ENCODE measurements at places on chromosomes 13 and 19.

- no peak for DNase-seq
These were observed 12.7 kb downstream of the ZNF417 start for GRCh38 chr19:57903618-57904184.

GRCh38 chr13:110436276-110436675 is 125.2 kb downstream of the RAB20 start:
- peak; percentile 78 for DNase-seq

DNA sequence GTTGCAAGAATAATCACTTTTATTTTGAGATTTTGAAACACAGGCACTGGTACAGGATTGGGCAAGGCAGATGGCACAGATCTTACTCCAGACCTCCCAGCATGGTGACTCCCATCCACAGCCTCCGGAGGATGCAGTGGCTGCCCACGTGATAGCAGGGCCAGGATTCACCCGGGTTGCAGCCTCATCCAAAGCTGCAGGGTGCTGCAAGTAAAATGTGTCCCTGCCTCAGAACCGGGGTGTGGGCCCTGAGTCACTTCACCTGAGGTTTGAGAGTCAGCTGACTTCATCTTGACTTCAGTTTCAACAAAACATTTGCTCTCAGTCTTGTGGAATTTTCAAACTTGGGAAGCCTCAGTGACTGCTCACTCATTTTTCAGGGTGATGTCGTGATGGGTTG is 201.9 kb downstream of the FGF9 start:
- no peak for DNase-seq

GRCh38 chr13:48655291-48655690 is 1.6 kb downstream of the CYSLTR2 start:
- DNase-seq = no peak

- DNase-seq = peak; percentile 21
These were observed 109.2 kb downstream of the ESD start for GRCh38 chr13:46687810-46688209.

DNA sequence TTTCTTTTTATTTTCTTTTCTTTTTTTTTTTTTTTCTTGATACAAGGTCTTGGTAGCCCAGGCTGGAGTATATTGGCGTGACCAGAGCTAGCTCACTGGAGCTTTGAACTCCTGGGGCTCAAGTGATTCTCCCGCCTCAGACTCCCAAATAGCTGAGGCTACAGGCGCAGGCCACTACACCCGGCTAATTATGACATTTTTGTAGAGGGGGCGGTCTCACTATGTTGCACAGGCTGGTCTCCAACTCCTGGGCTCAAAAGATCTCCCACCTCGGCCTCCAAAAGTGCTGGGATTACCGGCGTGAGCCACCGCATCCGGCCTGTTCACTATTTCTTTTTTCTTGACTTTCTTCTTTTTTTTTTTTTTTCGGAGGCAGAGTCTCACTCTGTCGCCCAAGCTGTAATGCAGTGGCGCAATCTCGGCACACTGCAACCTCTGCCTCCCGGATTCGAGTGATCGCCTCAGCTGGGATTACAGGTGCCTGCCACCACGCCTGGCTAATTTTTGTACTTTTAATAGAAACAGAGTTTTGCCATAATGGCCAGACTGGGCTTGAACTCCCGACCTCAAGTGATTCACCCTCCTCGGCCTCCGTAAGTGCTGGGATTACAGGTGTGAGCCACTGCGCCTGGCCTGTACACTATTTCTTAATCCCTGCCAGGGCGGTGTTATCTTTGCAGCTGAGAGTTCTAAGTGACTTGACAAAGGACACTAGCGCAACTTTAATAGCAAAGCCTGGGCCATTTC is 37.1 kb upstream of the LSM14A start:
- no peak for DNase-seq

DNA sequence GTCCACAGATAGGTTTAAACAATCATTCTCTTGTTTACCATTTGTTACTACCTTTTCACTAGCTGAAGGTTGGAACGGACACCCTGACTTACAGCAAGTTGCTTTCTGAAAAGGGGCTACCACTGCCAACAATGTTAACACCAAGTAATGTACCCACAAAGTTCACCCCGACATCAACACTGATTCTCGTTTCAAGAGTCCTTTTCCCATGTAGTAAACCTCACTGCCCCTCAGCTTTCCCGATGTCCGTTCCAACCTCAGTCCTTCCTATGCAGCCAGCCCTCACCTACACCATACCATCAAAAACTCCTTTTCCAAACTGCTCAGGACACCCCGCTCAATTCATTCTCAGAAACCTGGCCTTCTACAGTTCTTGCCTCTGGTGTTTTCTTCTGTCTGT is 29.0 kb downstream of the PEG3 start:
- no peak for DNase-seq

DNA sequence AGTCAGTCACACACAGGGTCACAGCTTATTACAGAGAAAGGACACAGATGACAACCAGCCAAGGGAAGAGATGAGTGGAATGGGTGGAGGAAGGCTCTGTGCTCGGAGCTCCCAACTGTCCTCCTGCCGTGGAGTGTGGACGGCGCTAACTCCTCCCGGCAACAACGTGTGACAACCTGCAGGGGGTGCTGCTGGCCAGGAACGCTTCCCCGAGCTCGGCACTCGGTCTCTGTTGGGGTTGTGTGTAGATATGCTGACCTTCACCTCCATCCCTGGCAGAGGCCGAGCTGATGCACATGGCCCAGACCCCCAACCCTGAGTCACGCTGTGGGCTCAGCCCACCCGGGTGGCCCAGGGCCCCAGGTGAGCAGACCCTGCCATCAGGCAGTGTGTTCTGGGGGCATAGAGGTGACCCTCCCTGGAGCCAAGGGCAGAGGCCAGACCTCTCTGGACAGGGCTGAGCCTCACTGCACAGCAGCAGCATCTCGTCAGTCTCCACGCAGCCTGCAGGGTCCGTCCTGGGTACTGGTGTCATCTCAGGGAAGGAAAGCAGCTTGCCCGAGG is 14.1 kb downstream of the ZNF444 start:
- no peak for DNase-seq

DNA sequence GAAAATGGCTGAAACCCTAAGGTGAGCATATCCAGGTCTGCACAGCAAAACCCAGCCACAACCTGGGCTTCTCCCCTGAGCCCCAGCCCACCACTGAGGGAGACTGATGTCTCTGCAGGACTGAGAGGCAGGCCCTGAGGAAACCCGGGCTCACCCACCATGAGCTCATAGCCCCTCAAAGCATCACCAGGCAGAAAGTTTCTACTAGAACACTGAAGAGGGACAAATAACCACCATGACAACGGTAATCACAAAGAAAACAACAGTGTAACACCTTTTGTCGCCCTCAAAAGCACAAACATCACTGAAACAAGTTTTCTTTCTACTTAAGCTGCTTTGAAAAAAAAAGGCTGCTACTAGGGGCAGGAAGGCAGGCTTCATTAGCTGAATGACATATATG is 29.8 kb downstream of the TSHZ3 start:
- DNase-seq = no peak

DNA sequence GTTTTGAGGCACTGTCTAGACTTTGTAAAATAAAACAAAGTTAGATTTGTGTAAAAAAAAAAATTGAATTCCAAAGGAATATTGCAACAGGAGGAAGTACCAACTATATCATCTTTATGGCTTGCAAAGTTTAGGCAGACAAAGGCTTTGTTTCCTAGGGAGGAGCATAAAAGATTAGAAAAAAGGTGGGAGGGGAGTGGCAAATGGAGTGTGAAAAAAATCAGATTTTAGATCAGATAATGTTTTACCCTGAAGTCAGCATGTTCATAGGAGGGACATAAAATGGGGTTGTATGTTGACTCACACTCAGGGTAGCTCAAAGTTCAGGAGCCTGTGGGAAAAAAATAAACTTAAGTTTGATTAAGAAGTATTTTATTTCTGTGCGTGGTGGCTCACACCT is 3.7 kb downstream of the ZNF85 start:
- no peak for DNase-seq

GRCh38 chr19:10116085-10116865 is 3.4 kb downstream of the EIF3G start:
- no peak for DNase-seq

- DNase-seq = no peak
These were observed 7.4 kb upstream of the ZSCAN5A start for GRCh38 chr19:56321989-56322440.

DNA sequence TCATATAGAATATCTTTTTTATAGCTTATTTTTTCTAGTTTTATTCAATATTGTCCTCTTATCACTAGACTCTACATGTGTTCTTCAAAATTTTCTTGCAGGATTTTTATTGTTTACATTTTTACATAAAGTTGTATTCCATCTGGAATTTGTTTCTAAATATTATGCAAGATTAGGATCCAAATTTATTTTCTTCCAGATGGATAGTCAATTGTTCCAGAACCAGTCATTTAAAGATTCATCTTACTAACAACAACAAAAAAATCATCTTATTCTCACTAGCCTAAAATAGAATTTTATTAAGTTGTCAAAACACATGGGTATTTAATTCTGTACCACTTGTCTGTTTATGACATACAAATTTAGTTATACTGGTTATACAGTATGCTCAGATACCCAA is 390.4 kb upstream of the GPC6 start:
- no peak for DNase-seq

- DNase-seq = peak; percentile 91
These were observed 21.3 kb downstream of the HCN2 start for GRCh38 chr19:610801-611480.

- DNase-seq = no peak
These were observed 1562.9 kb upstream of the PRR20A start for GRCh38 chr13:55577847-55578210.

GRCh38 chr19:2534423-2535013 is 58.6 kb downstream of the GADD45B start:
- DNase-seq = no peak

DNA sequence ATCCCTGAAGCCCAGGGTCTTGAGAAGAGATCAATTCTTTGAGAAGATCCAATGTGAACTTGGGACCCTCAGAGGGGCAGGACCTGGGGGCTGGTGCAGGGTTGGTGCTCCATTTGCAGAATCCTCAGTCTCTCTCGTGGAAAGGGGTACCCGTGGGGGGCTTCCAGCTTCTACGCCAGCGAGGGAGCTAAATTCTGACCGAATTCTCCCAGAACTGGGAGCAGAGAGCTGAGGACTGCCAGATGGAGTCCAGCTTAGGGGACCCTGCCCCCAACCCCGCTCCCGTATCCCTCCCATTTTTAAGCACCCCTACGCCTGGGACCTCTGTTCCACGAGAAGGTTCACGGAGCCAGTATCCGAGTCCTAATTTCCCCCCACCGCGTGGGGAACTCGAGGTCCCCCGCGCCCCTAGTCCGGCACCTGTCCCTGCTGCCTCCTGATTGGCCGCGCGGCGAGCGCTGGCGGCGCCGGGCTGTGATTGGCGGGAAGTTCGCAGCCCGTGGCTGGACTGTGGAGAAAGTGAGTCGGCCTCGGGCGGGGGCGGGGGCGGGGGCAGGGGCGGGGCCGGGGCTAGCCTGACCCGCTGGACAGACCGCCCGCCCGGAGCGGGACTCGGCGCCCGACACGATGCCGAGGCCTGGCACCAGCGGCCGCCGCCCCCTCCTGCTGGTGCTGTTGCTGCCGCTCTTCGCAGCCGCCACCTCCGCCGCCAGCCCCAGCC is 4.4 kb upstream of the LTBP4 start:
- peak; percentile 59 for DNase-seq

DNA sequence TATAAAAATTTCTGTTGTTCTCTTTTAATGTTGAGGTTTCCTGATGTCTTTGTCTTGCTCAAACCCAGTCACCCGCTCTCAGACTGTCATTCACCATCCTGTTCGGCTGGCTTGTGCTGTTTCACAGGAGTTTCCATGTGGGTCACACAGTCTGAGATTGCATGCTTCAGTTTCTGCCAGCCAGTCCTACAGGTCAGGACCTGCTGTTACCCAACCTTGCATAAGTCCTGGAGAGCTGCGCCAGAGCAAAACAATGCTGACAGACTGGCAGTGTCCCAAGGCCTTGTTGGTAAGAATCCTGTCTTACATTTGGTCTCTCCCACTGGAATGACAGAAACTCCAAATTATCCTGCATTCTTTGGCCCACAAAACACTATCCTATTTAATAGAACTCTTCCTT is 340.0 kb upstream of the SLITRK5 start:
- DNase-seq = no peak

DNA sequence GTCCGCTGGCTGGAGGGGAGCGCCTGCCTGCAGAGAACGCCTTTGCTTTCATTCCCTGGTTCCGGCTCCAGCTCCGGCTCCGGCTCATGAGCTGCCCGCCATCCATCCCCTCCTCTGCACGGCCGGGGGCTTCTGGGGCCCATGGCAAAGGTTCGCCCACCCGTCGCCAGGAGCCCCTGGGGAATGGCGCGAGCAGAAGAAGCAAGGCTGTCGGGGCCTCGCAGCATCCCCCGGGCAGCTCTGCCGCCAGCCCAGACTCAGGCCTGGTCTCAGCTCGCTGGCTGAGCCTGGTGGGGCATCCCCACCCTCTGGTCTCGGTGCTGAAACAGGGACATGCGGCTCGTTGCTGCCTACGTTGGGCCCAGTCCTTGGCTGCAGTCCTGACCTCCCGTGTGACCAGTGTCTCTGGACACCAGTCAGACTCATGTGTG is 96.8 kb downstream of the KDM4B start:
- no peak for DNase-seq

DNA sequence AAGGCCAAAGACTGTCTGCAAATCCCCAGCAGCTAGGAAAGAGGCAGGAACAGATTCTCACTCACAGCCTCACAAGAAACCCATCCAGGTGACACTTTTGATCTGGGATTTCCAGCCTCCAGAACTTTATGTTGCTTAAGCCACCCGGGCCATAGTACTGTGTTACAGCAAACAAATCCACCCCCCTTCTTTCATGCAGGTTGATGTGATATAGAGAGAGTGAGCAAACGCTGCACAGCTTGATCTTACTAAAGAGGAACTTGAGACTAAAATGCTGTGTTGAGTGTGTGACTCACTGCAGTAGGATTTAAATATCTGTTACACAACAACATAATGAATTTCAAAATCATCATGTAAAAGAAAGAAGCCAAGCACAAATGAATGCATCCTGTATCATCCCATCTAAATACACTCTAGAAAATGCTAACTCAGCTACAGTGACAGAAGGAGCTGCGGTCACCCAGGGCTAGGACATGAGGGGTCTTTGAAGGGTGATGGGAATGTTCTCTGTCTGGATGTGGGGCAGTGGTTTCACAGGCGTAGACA is 32.2 kb downstream of the RCBTB2 start:
- DNase-seq = peak; percentile 48

GRCh38 chr13:40394304-40394985 is 272.0 kb downstream of the FOXO1 start:
- no peak for DNase-seq

DNA sequence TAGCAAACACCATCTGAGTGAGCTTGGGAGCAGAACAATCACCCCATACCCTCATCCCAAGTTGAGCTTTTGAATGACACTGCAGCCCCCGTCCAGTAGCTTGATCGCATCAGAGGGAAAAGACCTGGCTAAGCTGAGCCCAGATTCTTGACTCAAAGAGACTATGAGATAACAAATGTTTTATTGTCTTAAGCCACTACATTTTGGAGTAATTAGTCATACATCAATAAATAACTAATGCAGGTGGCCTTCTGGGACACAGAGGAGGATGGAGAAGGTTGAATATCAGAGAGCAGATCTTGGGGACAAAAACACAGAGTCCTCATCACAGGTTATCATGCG is 24.6 kb upstream of the IGSF23 start:
- no peak for DNase-seq

GRCh38 chr13:113599391-113599790 is 14.8 kb downstream of the TFDP1 start:
- no peak for DNase-seq

GRCh38 chr13:40994581-40995230 is 24.4 kb downstream of the ELF1 start:
- DNase-seq = no peak

Measured in fibroblast of skin of back (primary cell).